Psoas muscle (tissue), 8 donors: ENCODE measurements at places on chromosomes 1 and 21. TPM values are rescaled to one million over a fixed set of nuclear protein-coding genes. Genes with fewer than 3 reads are reported as not detected.

- DNase-seq, result no peak
Observed at GRCh38 chr1:201599548-201599947, 60.6 kb downstream of the NAV1 start.

- no peak for DNase-seq
Observed at GRCh38 chr1:181149326-181150125, 61.0 kb downstream of the IER5 start.

DNA sequence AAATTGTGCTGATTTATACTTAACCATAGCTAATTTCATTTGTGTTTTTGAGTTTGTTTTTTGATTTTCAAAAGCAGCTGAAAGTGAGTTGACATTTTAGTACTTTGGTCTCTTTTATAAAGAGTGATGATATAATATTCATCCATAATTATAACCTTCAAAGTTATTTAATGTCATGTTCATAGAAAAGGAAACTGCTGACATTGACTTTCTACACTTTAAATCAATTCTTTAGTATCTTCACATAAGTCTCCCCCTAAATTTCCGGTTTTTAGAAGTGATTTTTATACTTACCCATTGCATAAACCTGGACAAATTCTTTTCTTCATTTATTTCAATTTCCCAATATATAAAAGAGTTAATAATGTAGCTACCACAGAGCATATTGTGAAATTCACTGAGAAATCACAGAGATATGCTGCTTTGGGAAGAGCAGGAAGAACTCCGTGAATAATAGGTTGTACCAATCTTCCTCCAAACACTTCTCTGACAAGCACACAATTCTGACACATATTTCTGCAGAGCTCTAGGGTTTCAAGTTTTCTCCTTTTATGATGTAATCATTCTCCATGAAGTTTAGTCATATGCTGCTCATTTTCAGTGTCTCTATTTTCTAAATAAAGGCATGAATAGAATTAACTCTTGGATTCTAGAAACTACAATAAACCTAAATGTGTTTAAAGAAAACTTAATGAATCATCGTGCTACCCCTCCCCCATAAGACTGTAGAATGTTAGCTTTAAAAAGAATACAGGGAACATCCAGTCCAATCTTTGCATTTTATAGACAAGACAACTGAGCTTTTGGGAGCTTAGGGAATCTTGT, 25.6 kb upstream of the CDC42BPA start:
- no peak for DNase-seq

KLHDC7A gene
- not detected for total RNA-seq
